ENCODE measurements at places on chromosomes 16 and 17. TPM values are rescaled to one million over a fixed set of nuclear protein-coding genes. Genes with fewer than 3 reads are reported as not detected.

DNA sequence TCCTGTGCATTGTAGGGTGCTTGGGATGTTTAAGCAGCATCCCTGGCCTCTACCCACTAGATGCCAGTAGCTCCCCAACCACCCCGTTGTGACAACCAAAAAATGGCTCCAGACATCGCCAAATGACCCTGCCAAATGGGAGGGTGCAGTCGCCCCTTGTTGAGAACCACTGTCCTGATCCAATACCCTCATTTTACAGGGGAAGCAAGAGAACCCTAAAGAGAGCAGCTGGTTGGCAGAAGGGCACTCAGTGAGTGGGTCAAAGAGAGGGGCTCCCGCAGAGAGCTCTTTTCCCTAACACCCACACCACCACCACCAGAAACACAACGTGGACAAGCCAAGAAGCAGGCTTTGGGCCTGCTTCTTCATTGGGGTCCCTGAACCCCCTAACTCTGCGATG, 18.4 kb downstream of the TEKT5 start:
- DNase-seq, result no peak

DNA sequence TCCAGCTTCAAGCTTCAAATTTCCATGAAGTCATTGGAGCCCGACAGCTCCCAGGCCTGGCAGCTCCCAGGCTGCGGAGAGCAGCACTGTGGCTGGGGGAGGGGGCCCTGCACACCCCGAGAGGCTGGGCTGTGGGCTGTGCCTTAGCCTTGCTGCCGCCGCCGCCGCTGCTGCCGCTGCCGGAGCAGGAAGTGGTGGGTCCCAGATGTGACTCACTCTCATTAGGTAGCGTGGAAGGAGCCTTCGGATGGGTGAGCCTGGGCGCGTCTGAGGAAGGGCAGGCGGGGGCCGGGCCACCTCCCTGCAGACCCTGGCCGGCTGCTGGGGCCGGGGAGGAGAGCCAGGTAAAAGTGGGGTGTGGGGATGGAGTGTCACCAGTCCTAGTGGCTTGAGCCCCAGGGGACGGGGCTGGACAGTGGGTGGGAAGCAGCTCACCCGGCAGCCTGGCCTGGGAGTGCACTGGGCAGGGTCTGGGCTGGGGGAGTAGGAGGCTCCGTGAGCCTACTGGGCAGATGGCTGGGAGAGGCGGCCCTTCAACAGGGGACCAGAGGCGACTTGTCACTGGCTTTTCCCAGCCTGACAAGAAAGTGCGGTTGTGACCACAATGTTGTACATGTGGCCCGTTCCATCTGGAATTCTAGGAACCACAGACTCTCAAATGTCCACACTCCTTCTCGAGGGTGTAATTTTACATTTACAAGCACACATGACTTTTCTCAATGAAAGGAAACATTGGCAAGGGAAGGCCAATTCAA, at the start of gene ADCY7:
ADCY7 (plus strand) TSS at position 215 of the 755 bp plus-strand sequence. CDS start 21,629 bp downstream, outside the sequence.
- peak; percentile 57 for DNase-seq

DNA sequence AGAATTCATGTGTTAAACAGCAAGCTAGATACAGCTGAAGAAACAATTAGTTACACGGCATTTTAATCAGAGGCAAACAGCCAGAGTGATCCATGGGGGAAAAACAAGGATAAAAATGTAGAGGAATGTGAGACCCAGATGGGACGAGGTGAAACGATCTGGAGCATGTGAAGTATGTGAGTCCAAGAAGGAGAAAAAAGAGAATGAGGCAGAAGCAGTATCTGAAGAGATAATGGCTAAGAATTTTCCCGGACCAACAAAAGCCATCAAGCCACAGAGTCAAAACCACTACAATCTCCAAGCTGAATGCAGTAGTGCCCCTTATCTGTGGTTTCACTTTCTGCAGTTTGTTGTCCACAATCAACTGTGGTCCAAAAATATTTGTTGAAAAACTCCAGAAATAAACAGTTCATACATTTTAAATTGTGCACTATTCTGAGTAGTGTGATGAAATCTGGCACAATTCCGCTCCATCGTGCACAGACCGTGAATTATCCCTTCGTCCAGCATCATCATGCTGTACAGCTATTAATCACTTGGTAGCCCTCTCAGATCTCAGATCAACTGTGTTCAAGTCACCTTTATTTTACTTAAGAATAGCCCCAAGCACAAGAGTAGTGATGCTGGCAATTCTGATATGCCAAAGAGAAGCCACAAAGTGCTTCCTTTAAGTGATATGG, 18.8 kb downstream of the MYH10 start:
- DNase-seq, result no peak

DNA sequence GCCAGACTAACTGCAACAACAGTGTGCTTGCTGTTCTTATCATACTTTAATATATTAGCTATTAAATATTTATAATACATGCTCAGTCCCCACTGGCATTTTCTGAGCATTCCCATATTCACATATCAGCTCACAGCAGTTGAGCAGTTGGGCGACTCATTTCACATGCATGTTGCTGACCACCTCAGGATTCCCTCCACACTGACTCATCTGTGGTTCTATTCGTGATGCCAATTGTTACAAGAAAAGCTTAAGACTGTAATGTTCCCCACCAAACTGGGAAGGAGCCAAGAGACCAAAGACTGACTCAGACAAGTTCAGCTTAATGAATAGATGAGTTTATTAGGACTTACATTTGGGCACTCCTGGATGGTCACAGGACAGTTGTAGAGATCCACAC, 100.3 kb upstream of the KIF2B start:
- DNase-seq, result no peak

DNA sequence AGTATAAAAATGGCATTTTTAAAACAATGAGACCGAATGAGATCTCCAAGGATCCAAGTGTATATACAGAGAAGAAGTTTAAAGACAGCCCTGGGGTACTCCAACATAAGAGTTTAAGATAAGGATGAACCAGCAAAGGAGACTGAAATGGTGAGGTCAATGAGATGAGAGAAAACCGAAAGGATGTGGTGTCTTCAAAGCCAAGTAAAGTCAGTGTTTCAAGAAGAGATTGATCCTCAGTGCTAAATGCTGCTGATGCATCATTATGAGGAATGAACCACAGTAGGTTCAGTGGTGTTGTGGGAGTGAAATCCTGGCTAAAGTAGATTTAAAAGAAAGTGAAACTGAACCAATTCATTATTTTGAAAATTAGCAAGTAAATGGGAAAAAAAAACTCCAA, 38.1 kb upstream of the NLK start:
- no peak for DNase-seq

- DNase-seq, result no peak
These were observed 3.9 kb upstream of the KCNH6 start for GRCh38 chr17:63519116-63519881.

- DNase-seq, result no peak
These were observed 1.3 kb downstream of the RAB37 start for GRCh38 chr17:74738051-74738996.

DNA sequence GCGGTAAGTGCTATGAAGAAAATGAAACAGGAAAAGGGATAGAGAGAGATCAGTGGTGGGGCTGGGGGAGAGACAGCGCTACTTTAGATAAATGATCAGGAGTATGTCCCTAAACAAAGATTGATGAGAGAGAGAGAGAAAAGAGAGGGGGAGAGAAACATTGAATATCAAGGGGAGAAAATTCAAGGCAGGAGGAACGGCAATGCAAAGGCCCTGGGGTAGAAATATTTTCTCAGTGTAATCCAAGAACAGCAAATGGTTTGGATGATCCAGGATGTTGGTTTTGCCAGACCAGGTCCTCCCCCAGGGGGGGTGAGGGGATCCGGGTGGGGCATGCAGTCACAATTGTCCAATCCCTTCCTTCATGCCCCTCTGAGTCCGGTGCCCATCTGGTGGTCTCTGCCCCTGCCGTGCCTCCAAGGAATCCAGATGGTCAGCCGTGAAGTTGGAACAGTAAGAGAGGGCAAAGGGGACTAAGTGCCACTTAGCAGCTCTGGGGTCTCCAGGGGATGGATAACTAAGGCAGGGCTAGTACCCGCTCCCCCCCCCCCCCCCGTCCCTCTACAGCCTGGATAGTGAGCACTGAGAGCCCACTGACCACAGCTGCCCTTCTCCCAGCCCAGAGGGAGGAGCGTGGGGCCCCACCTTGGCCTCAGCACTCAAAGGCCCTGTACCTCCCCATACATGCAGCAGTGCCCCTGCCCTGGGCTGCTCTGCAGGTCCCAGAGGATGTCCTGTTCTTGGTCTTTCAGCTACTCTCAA, 43.7 kb downstream of the TMEM132E start:
- DNase-seq, result no peak

GRCh38 chr17:47698749-47699535, 5.0 kb downstream of the TBKBP1 start:
- peak; percentile 88 for DNase-seq

- DNase-seq, result peak; percentile 83
These were observed 97.3 kb downstream of the SDK2 start for GRCh38 chr17:73546770-73547536.

- no peak for DNase-seq
These were observed 26.5 kb upstream of the ALOX12 start for GRCh38 chr17:6969323-6969726.

- peak; percentile 98 for DNase-seq
These were observed 11.5 kb downstream of the EPOP start for GRCh38 chr17:38663125-38663751.

- DNase-seq, result peak; percentile 91
These were observed 32.8 kb downstream of the BEAN1 start for GRCh38 chr16:66459878-66460277.

GRCh38 chr16:28925386-28926228, 569 bp upstream of the RABEP2 start:
- DNase-seq, result no peak

Gene SCIMP
- total RNA-seq, result not detected

Gene OTOA
- 0.11 TPM for total RNA-seq

Gene NUPR1
- 0.35 TPM for total RNA-seq

Gene GP1BA
- total RNA-seq, result not detected

Gene C1QL1
- total RNA-seq, result 6.4 TPM

Gene LITAFD
- not detected for total RNA-seq

Gene FA2H
- total RNA-seq, result 25.1 TPM

Gene TVP23A
- 3.0 TPM for total RNA-seq

Gene NPW
- total RNA-seq, result 7.1 TPM
